ENCODE measurements at places on chromosomes 5 and 9.

DNA sequence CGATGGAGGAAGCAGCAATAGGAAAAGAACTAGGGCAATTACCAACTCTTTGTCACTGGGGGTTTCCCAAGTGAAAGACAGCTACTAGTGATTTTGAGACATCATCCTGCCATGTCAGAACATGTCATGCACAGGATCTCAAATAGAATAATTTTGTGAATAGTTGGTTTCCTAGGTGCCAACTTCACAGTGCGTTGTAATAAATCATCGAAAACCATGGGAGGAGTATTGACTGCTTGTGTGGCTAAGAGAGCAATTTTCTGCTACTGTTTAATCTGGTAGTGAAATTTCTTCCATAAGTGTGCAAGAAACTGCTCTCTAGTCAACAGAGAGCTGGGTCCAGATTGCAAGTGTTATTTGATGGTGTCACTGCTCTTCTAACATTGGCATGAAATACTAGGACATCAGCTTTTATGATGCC, 168.6 kb downstream of the NNT start:
- DNase-seq: no peak

DNA sequence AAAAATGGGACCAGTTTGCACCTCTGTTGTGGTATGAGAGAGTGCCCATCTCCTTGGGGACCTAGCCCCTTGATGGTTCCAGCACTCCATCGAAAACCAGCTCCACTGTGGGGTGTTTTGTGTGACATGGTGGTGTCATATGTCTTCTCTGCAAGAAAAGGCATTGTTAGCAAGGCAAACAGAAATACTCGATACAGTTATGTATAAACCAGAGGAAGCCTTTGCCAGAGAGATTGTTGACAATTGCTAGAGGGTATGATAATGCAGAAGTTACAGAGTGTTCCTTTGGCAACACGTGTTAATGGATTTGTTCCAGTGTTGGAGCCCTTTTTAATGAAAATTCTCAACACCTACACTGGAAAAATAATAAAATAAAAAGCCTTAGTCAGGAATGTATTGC, 270.4 kb upstream of the DMRT1 start:
- DNase-seq: no peak

- DNase-seq: peak; percentile 96
These were observed 27.4 kb downstream of the UNC5A start for GRCh38 chr5:176837707-176838115.

DNA sequence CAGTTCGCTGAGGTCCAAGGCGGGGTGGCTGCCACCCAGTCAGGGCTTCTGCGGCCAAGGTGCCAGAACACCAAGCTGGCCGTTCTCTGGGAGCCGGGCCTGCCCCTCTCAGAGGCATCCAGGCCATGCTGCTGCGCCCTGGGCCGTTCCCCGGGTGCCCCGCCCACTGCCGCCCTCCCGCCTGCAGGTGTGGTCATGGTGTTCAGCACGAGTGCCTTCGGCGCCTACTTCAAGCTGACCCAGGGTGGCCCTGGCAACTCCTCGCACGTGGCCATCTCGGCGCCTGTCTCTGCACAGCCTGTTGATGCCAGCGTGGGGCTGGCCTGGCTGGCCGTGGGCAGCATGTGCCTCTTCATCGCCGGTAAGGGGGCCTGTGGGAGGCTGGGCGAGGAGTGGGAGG, 7.7 kb downstream of the SLC2A8 start:
- DNase-seq: no peak

- no peak for DNase-seq
These were observed 326.7 kb downstream of the ADGRV1 start for GRCh38 chr5:90885180-90885868.

GRCh38 chr5:149223081-149223848, 48.4 kb upstream of the AFAP1L1 start:
- no peak for DNase-seq

GRCh38 chr5:32534041-32534440, 51.3 kb upstream of the SUB1 start:
- DNase-seq: no peak
